ENCODE measurements at places on chromosomes 3 and 15.

DNA sequence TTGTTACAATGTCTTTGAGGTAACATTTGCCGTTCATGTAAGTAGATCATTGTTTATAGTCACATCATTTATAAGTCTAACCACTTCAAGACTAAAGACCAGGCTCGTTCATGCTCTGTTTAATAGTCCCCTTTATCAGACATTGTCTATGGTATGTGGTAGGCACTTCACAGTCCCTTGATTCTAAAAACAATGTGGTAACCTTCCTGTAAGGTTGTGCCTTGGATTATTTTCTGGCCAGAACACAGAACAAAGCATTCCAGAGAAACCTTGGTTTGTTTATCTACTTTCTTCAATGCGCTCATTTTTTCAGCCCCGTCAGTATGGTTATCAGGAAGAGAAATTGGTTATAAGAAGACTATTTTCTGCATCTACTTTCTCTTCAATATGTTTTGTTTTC lies 16.3 kb upstream of the ST3GAL6 start:
- no peak for DNase-seq

DNA sequence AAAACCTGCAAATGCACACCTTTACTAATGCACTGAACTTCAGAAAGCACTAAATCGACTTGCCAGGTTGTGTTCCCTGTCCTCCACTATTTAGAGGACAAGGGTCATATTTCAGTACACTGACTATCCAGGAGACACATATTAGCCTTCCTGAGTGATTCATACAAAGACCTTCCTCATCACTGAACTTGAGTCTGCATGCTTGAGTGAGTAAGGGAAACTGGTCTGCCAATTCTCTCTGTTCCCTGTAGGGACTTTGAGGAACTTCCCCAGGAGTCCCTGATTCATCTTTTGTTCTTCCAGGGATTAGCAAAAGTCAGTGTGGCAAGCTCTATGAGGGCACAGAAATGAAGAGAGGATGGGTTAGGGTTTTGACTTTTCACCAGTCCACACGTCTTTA lies 565.9 kb downstream of the PDCD6IP start:
- DNase-seq: no peak

GRCh38 chr15:63719281-63719680 lies 114.5 kb downstream of the HERC1 start:
- no peak for DNase-seq

DNA sequence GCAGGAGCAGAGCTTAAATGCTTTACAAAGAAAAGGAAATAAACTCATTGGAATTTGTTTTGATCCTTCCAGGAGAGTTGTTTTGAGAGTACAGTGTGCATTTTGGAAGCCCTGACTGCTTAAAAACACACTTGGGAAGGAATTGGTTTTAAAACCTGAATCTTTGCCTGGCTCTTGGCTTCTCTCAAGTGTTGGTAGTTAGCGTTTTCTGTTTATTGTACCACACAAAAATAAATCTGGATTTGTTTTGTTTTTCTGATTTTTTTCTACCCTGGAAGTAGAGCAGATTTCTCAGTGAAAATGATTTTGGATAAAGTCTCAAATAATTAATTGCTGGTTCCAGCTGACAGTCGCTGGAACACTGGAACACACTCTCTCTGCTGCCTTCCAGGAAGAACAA lies 90.6 kb downstream of the CHST2 start:
- no peak for DNase-seq

- DNase-seq: no peak
These were observed 127.4 kb downstream of the ST8SIA2 start for GRCh38 chr15:92520914-92521623.

- no peak for DNase-seq
These were observed 90.6 kb upstream of the MYZAP start for GRCh38 chr15:57500979-57501576.

DNA sequence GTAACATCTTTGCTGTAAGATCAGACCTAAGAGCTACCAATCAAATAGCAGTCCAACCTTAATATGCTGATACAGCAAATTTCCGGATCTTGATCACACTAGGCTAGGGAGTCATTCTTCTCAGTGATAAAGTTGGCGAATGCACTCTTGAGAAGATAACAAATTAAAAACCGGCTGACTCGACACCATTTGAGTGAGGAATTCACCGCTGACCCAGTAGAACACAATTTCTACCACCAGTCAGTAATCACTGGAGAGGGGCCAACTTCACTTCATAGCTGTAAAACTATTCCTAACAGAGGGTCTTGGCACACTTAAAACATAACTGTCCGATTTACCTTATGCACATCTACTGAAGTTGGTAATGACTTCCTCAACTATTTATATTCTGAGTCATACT lies 47.2 kb downstream of the MEIS2 start:
- DNase-seq: no peak

DNA sequence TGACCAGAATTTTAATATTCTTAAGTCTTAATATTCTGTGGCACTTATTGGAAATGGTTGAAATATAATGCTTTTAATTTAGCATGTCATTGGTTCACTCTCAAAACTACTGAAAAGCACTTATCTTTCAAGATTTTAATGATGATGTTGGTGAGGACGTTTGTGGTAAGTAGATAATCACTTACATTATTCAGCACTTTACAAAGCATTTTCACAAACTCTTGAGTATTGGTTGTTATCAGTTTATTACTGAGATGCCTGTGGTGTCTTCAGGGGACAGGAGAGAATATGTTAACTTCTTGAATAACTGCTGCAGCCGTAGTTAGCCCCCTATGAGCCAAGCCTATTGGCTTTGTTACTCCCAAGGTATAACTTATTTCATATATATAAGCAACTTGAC lies 15.2 kb downstream of the TGFBR2 start:
- no peak for DNase-seq
